Suppressor macrophage treated with lipopolysaccharide for 4 hours (primary cell): ENCODE measurements at places on chromosomes 4 and X.
A peak's percentile ranks its signal among the peaks of the same experiment; 100 is the strongest.

- no peak for DNase-seq
These were observed 108.3 kb downstream of the TBC1D19 start for GRCh38 chr4:26692014-26692726.

GRCh38 chr4:20297783-20298182, 46.1 kb downstream of the SLIT2 start:
- no peak for DNase-seq

- DNase-seq: no peak
These were observed 125.7 kb downstream of the CAMK2D start for GRCh38 chr4:113635739-113636437.

GRCh38 chr4:109966891-109967481, 54.3 kb downstream of the EGF start:
- no peak for DNase-seq

- no peak for DNase-seq
These were observed 4.9 kb downstream of the CDKN2AIP start for GRCh38 chr4:183449193-183449882.

GRCh38 chr4:42310358-42310757, 86.9 kb upstream of the SHISA3 start:
- DNase-seq: no peak

DNA sequence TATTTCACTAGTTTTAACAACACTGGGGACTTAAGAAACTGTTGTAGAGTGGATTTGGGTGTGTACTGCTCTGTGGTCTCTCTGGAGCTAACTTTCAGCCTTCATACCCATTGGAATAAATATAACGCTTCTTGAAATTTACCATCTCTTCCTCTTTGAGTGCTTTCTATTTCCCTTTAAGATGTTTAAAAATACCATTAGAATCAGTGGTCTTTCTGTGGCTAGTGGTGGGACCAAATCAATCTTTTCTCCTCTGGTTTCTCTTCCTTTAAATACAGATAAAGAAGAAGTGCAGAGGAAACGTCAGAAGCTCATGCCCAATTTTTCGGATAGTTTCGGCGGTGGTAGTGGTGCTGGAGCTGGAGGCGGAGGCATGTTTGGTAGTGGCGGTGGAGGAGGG, 92.0 kb downstream of the NFKB1 start:
- DNase-seq: peak; percentile 45

- peak; percentile 5 for DNase-seq
These were observed 802 bp downstream of the RFC1 start for GRCh38 chr4:39365360-39365759.

DNA sequence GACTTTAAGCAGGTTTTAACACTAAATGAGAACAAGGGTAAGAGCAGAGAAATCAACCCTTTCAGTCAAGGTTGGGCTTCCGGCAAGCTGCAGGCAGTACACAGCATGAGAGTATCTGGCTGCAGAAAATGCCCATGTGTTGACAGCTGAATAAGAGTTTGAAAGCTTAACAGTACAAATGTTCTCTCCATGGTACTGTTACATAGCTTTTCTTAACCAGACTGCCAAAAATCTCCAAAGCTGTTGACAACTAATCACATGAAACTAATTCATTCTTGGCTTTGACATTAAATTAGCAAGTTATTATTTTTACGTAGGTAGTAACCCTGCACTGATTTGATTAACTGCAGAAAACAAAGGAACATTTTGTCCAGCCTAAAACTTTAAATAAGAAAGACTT, 153.5 kb downstream of the SLC10A7 start:
- no peak for DNase-seq

- no peak for DNase-seq
These were observed 3.5 kb upstream of the RNF212 start for GRCh38 chr4:1116838-1117237.

DNA sequence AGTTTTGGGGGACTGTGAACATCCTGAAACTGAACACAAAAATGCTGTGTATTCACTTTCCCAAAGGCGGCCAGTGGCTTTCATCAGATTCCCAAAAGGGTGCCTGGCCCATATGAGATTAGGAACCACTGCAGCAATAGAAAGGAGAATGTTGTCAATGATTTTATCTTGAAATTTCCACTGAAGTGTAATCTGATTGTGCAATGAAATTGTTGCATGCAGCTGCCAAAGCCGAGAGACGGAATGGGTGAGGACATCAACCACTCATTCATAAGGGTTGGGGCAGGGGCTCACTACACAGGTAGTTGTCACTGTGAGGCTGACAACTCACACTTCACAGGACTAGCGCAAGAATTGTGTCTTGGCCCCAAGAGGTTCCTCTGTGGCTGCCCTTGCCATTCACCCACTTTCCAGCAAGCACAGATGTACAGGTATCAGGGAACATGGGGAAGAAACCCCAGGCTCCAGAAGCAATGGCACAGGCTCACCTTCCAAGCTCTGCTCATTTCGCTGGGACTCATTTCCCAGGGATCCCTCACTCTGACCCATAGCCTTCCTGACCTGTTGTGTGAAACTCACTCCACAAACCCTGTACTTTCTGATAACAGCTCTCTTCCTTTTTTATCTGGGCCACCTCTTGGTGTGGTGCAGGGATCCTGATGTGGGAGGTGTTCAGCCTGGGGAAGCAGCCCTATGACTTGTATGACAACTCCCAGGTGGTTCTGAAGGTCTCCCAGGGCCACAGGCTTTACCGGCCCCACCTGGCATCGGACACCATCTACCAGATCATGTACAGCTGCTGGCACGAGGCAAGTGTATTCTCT, 48.8 kb downstream of the BMX start:
- DNase-seq: no peak

DNA sequence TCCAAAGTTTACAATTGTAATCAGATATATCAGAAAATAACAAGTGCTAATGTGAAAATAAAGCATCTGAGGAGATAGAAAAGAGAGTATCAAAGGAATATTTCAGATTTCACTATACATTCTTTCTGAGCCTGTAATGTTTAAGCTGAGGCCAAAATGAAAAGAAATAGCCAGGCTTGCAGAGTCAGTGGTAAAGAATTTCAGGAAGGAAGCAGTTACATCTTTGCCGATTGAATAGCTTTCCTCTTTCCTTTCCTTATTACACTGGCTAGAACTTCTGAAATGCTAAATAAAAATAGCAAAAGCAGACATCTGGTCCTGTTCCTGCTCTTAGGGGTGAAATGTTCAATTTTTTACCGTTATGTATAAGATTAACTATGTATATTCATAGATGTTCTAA, 1441.6 kb upstream of the PCDH7 start:
- no peak for DNase-seq

- DNase-seq: no peak
These were observed 19.0 kb downstream of the MRPL1 start for GRCh38 chr4:77881460-77882295.

DNA sequence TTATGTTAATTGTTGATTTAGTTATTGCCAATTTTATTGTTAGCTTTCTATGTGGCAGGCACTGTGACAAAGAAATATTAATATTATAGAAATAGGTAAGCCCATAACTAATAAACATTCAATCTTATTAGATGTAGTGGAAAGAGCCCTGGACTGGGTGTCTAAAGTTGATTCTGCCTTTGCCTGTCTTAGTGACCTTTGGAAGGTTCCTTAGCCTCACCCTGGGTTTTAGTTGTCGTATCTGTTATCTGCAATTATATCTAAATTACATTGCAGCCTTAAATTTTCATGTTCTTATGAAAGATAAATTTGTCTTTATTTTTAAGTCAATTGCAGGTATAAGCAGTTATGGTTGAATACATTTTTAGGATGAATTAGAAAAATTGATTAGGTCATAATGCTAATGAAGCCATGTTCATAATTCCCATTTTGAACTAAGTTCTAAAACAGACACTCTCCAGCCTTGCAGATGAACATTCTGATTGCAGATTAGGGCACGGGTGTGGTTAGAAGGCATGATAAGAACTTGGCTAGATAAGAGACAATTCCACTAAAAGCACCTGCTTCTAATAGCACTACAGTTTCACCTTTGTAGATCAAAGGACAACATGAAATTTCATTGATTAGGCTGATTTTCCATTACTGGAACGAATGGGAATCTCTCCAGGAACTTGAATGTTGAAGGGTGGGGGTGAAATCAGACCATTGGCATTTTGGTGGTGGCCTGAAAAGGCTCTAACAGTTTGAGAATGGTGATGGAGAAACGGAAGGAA, 17.3 kb upstream of the ENPEP start:
- DNase-seq: no peak

DNA sequence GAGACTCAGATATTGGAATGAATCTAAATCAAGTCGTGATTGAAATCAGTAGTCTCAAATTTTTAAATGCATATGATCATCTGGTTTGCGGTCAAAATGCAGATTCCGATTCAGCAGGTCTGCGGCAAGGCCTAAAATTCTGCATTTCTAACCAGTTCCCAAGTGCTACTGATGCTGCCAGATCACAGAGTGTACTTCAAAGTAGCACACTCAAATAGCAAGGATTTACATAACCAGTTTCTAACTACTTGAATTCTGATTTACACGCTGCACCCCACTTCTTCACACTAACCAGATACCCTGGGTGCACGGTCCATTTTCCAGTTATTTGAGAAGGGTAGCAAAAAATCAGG, 752 bp downstream of the MBTPS2 start:
- DNase-seq: no peak

DNA sequence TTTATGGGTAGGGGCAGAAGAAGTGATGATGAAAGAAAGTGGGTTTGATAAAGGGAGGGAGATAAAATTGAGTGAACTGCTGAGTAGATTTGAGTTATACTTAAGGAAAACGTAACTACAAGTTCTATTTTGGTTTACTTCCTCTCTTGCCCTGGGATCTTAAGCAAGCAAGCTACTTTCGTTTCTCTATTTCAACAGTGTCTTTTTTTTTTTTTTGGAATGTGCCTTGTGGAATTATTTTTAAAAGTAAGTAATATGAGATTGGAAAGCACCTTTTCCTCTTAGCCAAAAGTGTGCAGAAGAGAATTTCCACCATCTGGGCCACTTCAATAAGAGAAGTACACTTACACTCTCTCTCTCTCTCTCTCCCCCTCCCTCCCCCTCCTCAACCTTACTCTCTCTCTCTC, 16.0 kb upstream of the C4orf36 start:
- peak; percentile 83 for DNase-seq

- DNase-seq: no peak
These were observed 39.8 kb downstream of the CXCL1 start for GRCh38 chr4:73908965-73909364.

GRCh38 chr4:110733901-110734300, 111.0 kb upstream of the PITX2 start:
- no peak for DNase-seq

DNA sequence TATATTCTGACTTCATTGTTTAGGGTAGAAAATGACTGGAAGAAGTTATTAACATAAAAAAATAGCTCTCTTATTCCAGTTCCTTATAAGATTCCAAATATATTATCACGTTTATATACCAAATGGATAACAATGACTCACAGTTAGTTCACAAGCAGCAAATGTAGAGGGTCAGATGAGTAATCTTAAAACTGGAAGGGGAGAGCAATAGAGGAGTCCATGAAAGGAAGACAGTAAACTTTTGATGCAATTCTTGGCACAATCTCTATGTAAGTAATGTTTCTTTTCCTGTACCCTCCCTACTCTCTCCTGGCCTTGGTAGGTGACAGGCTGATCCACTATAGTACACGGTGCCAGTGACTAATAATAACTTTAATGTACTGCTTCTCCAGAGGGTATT, 259.0 kb upstream of the TRPC5 start:
- DNase-seq: no peak

GRCh38 chrX:114973013-114973412, 44.4 kb downstream of the IL13RA2 start:
- DNase-seq: no peak

- DNase-seq: no peak
These were observed 210.7 kb upstream of the PRPS2 start for GRCh38 chrX:12580548-12580947.

DNA sequence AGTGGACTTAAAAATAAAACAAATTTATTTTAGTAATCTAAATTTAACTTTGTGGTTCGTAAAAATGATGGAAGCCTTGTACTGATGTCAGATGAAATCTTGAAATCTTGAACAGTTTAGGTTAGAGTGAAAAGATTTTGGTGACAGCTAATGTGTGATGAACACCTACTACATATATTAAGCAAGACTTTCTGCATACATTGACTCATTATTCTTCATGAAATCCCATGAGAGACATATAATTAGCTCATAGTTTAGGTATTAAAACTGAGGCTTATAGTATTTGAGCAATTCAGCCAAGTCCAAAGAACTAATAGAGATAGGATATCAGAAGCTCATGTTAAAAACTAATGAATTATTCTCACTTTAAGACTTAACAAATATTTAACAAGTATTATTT, 66.9 kb upstream of the PCDH7 start:
- no peak for DNase-seq

GRCh38 chr4:36163198-36163597, 81.1 kb downstream of the ARAP2 start:
- no peak for DNase-seq

DNA sequence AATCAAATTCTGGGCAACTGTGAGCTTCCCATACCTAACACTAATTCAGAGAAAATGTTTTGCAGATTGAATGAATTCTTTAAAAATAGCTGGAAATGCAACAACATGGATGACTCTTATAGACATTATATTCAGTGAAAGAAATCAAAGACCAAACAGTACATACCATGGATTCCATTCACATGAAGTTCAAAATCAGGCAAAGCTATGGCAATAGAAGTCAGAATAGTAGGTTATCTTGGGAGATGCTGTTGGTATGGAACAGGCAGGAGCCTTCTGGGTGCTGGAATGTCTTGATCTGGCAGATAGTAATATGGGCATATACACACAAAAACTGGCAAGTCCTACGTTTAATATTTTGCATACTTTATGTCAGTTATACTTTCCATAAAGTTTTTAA, 25.5 kb upstream of the CBLL2 start:
- no peak for DNase-seq

DNA sequence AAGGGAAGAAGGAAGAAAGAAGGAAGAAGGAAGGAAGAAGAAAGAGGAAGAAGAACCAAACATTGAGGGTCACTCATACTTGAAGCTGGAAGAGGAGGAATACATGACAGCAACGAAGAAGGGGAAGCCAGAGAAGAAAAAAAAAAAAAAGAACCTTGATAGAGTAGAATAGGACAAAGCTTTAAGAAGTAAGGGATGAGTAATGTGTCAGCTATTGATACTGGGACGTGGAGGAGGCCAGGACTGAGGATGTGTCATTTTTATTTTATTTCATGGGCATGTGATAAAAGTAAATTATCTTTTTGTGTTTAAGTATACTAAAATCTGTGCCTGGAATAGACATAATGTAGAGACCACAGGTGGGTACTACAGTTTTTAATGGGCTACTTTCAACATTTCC, 6.4 kb downstream of the EDA2R start:
- no peak for DNase-seq

GRCh38 chr4:151025759-151026158, 10.7 kb upstream of the LRBA start:
- no peak for DNase-seq

GRCh38 chrX:65586491-65586890, 51.9 kb upstream of the LAS1L start:
- no peak for DNase-seq

GRCh38 chr4:158121161-158121579, 51.7 kb downstream of the GASK1B start:
- peak; percentile 73 for DNase-seq

DNA sequence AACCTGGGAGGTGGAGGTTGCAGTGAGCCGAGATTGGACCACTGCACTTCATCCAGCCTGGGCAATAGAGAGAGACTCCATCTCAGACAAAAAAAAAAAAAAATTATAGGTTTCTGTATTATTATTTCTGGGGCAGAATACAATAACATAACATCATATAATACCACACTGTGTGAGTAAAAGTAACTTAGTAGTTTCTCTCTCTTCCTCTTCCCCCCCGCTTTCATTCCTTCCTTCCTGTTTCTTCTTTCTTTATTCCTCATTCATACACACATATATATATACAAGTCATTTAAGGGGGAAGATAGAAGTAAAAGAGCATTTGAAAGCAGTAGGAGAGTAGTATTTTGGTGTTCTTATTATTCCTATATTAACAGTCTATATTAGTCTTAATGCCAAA, 55.9 kb upstream of the FHDC1 start:
- peak; percentile 29 for DNase-seq
